Stimulated activated CD4-positive, alpha-beta T cell treated with anti-CD3 and anti-CD28 coated beads, Interleukin-12 subunit alpha, Interleukin-12 subunit beta, amount 100 ng/mL, for 48 hours (primary cell): ENCODE measurements at places on chromosomes 6 and 20.

DNA sequence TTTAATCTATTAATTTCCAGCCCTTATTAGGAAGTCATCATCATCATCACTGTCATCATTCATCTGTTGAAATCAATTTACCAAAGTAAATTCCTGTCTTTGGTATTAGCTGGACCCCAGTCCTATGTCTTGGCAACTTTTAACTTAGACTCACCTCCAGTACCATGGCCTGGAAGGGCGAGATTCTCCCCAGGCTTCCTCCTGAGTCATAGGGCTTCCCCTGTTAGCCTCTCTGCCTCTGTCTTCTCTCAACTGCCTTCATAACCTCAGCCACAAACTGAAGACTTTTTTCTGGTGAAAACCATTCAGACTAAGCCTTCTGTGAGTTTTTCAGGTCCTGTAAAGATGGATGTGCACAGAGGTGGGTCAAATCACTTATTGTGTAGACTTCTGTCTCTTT is 95.0 kb downstream of the NKAIN2 start:
- no peak for DNase-seq

DNA sequence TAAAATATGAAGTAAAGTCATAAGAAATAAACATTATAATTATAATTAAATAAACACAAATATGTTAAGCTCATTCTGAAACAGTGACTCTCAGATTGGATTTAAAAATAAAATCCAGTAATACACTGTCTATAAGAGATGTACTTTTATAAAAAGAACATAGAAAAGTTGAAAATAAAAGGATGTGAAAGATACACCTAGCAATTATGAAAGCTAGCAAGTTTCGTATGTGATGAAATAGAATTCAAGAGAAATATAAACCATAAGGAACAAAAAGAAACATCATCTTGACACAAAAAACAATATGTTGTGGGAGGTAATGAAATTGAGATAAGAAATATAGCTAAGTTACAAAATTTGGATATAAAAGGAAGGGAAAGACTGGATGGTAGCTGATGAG is 128.6 kb upstream of the CNR1 start:
- no peak for DNase-seq

- no peak for DNase-seq
Measured at GRCh38 chr6:161901740-161902426, 628.0 kb upstream of the AGPAT4 start.

DNA sequence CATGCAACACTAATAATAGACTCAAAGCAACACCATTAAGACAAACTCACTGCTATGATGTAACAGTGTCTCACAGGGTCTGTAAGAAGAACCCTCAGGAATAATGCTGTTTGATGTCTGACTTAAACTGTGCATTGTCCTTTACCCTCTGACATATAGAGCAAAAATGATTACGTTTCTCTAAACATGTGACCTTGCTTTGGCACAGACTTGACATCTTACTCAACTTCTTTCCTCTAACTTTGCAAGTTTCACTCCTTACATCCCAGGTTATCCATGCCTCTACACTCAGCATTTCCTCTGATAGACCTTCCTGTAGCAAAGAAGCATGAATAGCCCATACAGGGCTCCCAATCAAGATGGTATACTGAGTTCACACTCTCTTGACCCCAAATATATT is 252.7 kb downstream of the UST start:
- DNase-seq, result no peak

GRCh38 chr20:46099491-46100287 is 9.9 kb upstream of the NCOA5 start:
- DNase-seq, result no peak

- DNase-seq, result no peak
Measured at GRCh38 chr6:71651636-71652035, 234.7 kb upstream of the RIMS1 start.

GRCh38 chr6:12555267-12555666 is 161.3 kb upstream of the PHACTR1 start:
- no peak for DNase-seq

- no peak for DNase-seq
Measured at GRCh38 chr6:8336406-8337057, 98.8 kb downstream of the SLC35B3 start.

DNA sequence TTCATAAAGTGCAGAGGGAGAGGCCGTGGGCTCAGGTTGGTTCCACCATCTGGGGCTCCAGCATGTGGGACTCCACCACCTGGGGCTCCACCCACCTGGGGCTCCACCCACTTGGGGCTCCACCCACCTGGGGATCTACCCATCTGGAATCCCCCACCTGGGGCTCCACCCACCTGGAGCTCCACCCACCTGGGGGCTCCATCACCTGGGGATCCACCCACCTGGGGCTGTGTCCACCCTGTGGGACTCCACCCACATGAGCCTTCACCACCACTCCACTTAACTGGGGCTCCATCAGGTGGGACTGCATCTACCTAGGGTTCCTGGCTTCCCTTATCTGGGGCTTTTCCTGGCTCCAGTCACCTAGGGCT is 226.0 kb upstream of the CDYL start:
- DNase-seq, result no peak

DNA sequence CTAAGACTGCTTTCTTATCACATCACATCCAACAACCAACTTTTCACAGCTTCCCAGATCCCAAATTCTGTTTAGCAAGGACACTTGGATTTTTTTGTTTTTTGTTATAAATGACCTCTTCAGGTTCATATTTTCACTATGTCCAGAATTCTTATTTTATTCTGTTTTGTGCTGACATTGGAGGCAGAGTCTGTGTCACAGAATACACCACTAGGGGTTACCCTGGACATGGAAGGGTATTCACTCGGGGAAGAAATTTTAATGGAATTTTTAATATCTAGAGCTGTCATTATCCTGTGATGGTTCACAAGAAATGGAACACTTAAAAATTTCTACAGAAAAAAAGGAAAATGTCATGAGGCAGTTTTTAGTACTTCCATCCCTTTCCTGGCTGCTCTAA is 12.0 kb upstream of the SLC2A12 start:
- DNase-seq, result no peak

DNA sequence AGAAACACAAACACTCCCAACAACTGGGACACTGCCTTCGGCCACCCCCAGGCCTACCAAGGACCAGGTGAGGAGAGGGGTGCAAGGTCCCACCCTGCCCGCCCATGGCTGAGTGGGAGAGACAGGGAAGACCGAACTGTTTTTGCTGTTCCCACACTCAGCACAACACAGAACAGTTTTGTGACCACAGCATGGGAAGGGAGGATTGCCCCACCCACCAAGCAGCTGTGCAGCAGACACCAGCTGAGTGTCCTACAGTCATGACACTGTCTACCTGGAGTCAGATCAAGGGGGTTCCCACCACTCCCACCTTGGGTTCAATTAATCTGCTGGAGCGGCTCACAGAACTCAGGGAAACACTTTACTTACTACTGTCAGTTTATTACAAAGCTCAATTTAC is 73.9 kb downstream of the SNX9 start:
- DNase-seq, result no peak

DNA sequence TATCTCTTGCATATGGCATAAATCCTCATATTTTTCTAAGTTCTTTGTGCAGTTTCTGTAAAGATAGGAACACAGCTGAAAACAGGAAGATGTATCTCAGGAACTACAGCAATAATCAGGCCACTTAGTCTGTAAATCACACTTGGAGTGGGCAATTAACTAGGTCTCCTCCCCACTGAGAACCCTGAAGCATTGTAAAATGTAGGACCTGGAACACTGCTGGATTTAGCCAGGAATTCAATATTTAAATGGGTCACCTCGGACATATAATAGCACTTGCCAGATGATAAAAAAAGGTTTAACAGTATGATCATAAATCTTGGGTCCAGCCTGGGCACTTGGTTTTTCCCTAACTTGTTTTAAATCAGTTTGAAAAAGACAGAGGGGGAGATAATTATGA is 155.0 kb downstream of the GRM1 start:
- no peak for DNase-seq

- no peak for DNase-seq
Measured at GRCh38 chr6:167560673-167561569, 236.0 kb downstream of the TTLL2 start.

DNA sequence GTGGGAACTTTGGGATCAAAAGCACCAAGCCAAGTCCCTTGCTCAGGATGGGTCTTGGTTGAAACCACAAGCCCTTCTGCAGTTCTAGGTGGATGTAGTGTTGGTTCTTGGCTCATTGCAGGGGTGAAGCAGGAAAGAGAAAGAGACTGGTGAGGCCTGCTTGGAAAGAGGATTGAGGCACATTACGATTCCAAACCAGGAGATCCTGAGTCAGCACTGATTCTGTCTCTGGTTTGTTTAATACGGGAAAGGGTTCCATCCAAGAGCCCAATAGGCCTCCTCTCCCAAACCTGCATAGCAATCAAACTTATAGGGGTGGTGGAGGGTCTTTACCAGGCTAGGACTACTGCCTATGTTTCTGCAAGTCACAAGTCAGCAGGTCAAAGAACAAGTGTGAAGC is 24.3 kb downstream of the NSFL1C start:
- no peak for DNase-seq

DNA sequence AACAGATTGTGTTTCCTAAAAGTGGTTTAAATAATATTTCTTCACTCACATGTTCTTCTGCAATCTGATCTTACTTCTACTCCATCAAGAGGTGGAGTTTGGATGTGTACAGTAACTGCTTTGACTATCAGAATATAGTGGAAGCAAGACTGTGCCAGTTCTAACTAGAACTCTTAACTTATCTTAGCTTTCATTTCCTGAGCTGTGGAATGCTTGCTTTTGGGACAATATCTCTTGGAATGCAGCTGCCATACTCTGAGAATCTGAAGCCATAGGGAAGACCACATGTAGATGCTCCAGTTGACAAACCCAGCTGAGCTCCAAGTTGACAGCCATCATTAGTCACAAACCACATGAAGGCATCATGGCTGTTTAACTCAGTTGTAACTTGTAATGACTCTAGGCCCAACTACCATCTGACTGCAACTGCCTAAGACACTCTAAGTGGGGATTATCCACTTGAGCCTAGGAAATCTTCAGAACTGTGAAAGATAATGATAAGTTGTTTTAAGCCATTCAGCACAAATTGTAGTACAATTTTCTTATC is 40.8 kb upstream of the MAN1A1 start:
- no peak for DNase-seq

DNA sequence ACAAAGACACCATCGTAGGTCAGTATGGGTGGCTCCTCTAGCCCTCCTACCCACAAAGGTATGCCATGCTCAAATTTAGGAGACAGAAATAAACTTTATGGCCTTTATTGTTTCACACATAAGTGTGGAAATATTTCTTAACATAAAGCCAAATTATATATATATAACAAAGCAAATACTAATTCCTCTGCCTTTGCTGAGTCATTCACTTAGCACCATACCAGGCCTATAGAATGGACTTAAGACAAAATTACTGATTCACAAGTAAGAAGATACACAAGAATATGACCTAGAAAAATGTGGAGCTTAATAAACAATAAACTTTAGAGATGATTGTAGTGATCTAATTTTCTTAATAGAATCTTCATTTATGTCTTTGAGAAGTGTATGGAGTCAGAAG is 5.2 kb downstream of the FRK start:
- no peak for DNase-seq

GRCh38 chr6:33620856-33621710 is at the start of gene ITPR3:
Gene ITPR3 (plus strand): TSS chr6:33621322. CDS start chr6:33621603, 281 bp downstream.
- DNase-seq, result peak; percentile 49

GRCh38 chr20:22800129-22800528 is 215.8 kb upstream of the FOXA2 start:
- no peak for DNase-seq

- DNase-seq, result no peak
Measured at GRCh38 chr6:47292944-47293343, 16.8 kb downstream of the TNFRSF21 start.

DNA sequence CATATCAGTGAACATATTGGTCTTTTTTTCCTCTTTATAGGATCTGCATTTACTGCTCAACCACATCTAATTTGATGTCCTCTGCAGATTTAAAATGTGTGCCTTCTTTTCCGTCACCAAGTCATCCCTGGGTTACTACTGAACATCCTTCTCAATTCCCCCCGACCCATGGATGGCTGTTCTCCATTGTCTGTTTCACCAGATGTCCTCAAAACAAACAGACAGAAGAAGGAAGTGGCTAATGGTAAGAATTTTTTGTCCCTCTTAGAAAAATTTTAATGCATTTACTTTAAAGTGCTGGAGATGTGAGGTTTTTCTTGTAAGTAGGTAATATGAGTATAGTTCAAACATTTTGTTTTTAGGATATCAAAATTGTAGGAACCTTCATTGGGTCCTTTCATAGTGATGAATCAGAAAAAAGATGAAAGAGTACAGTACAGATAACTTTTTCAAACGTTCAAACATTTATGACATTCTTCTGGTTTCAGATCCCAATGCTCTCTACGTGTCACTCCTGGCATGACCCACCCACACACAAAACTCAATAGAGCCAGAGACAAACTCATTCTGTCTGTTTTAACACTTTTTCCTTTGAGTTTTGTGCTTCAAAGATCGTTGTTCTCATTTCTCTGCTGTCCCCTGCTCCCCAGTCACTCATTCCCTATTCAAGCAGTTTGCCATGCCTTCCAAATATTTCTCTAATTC is 276.4 kb downstream of the PRL start:
- no peak for DNase-seq

DNA sequence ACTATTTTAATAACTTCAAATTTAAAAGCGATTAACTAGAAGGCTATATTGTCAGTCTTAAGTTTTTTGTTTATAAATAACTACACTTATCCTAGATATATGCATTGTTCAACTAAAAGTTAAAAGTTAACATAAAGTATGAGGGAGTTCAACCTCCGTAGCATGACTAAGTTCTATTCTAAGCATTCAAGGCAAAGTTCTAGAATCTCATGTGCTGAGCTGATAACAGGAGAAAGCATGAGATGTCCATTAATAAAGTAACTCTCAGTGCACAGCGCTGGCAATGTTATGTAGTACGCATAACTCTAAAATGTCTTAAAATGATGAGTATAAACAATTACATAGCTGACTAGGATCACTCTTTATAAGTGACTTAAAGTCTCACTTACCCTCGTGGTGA is 264.8 kb downstream of the RNGTT start:
- no peak for DNase-seq

DNA sequence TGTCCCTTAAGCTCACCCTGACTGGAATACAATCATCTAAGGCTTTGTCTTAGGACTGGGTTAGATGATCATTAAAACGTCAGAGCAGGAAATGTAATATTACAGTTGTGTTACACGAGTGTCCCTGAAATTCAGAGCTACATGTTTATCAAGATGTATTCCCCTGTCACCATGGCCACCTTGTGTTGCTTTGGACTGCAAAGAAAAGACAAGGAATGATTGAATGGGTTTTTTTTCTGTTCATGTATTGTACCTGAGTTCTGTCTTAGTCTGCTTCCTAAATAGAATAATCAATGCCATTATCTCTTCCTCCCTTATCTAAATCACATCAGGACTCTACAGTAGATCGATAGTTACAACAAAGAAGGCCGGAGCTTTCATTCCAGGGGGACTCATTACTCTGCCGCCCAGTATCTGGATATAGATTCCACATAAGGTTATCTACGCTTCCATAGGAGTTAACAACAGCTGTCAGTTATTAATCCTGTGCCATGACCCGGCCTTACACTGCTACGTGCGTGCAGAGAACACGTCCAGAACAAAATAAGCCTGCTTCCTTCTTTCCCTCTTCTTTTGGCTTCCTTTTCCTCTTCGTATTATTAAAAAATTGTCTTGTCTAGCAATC is 274.1 kb upstream of the SASH1 start:
- no peak for DNase-seq
